H1 (cell line): ENCODE measurements at places on chromosomes 7 and 10. TPM values are rescaled to one million over a fixed set of nuclear protein-coding genes. Genes with fewer than 3 reads are reported as not detected.

Gene MRPS17
- total RNA-seq: 27.3 and 30.4 TPM in 2 replicates

Gene MUC12
- total RNA-seq: 7.0 and 7.7 TPM in 2 replicates

Gene CTAGE15
- total RNA-seq: 0.61 and 0.86 TPM in 2 replicates

Gene RSPH10B2
- total RNA-seq: 0.35 and 0.52 TPM in 2 replicates

Gene EEPD1
- 5.7 and 7.8 TPM in 2 replicates for total RNA-seq

DNA sequence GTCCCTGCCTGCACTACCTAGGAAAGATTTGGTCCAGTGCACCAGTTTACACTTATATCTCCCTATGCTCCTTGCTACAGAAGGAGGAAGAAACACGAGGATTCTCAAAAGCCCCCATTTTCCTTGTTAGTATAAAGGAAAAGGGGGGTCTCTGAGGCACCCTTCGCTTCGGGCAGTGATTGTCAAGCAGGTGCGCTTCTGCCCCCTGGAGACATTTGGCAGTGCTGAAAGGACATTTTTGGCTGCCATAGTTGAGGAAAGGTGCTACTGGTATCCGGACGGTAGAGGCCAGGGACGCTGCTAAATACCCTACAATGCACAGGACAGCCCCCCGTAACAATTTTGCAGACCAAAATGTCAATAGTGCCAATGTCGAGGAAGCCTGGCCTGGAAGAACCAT, 193.7 kb downstream of the GFRA1 start:
- no peak for DNase-seq

GRCh38 chr10:78458983-78459638, 425.4 kb downstream of the RPS24 start:
- no peak for DNase-seq

DNA sequence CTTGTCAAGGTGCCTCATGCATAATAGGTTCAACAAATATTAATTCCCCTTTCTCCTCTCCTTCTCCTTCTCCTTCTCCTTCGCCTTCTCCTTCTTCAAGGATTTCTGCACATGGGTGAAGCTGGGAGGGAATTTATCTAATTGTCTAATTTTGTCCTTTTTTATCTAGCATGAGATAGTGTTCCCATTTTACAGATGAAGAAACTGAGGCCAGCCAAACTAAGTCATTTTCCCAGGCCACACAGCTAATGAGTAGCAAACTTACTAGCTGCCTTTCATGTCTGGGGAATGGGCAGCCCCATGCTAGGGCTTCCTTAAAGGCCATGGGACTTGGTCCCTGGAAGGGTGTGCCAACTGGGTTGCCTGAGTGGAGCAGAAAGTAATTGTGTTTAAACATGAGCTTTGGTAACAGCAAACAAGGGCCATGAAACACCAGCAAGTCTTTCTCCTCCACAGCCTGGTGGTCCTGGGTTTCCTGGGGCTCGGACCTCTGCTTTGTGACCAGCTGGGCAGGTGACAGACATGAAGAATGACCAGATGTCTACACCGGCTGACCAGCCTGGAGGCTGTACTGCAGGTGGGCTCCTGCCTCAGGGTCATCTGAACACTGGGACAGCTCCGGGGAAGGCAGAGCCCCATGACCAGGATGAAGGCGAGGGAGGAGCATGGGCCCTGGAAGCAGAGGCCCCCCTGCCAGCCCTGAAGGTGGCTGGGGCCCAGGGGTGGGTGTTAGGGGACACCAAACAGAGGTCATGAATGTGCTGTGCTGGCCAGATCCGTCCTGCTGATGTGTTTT, 138.0 kb downstream of the PTPN20 start:
- DNase-seq: no peak

- DNase-seq: no peak
Observed at GRCh38 chr10:89163265-89163995, 43.7 kb downstream of the CH25H start.

GRCh38 chr10:71952745-71953144, 11.4 kb upstream of the CHST3 start:
- DNase-seq: no peak

GRCh38 chr7:139813689-139814088, 15.4 kb upstream of the TBXAS1 start:
- DNase-seq: no peak

GRCh38 chr10:75101416-75102251, 9.8 kb upstream of the SAMD8 start:
- DNase-seq: no peak

DNA sequence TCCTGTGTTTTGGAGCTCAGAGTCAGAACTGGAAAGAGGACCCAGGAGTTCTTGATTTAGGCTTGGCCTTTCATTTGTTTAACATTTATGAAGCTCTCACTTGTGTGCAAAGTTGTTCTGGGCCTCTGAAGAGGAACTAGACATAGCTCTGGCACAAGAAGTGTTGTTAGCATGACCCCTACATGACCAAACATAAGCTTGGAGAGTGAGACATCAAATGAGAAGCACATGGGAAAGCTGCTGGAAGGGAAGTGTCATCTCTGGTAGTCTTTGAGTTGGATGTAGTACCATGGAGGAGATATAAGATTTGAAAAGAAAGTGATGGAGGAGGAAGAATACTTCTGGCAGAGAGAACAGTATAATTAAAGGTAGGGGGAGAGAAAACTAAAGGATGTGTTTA, 370.1 kb downstream of the ADRA2A start:
- no peak for DNase-seq

GRCh38 chr10:70576803-70577517, 25.6 kb downstream of the PRF1 start:
- no peak for DNase-seq

DNA sequence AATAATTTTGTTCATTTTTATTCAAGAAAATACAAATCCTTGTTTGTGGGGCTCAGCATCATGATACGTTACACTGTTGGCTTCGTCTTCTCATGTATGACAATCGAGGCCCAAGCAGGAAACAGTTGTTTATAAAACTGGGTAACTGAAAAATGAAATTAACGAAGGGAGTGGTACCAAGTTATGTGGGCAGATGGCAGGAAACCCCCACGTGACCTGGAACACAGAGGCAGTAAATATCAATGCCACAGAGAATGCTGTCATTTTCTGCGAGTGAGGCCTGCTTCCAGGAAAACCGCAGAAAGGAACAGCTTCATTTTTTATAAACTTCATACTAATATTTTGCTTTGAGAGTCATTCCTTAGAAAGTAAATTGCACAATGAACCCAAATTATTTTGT, 201.0 kb upstream of the ADARB2 start:
- no peak for DNase-seq

DNA sequence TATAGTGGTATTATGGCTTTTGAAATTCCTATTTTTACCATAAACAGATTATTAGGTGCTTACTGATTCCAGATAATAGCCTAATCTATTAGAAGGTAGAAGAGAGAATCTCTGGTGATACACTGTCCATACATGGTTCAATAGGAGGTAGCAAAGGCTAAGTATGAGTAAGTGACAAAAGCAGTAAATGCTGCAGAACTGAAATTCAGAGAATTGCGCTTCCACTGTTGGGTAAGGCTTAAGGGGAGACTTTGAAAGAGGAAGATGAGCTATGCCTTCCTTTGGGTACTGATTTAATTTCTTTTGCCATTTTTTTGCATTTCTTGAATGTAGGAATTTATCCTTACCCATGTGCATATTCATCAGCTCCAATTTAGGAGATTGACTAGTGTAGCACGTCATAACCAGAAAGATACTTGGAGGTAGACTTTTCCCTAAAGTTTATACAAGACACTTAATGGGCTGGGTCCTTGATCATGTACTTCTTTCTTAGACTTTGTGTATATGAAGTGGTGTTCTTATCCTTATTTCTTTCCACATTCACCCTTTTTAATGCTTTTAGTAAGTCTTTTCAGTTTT, 15.3 kb downstream of the MKLN1 start:
- no peak for DNase-seq

GRCh38 chr10:90939116-90939515, 18.2 kb upstream of the ANKRD1 start:
- DNase-seq: no peak

DNA sequence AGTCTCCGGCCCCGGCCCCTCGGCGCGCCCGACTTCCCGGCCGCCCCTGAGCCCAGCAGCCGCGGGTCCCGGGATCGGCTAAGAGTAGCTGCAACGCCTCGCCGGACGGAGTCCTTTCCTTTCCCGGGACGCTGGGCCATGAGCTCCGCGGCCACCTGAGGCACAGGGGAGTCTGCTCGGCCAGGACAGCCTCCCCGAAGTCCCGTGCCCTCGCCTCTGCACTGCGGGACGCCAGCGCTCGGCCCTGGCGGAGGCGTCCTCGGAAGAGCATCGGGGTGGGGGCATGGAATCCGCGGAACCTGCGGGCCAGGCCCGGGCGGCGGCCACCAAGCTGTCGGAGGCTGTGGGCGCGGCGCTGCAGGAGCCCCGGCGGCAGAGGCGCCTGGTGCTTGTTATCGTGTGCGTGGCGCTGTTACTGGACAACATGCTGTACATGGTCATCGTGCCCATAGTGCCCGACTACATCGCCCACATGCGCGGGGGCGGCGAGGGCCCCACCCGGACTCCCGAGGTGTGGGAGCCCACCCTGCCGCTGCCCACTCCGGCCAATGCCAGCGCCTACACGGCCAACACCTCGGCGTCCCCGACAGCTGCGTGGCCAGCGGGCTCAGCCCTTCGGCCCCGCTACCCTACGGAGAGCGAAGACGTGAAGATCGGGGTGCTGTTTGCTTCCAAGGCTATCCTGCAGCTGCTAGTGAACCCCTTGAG, 502 bp downstream of the SLC18A3 start:
- DNase-seq: peak; percentile 71

GRCh38 chr10:97393034-97393573, 8.0 kb downstream of the RRP12 start:
- no peak for DNase-seq

DNA sequence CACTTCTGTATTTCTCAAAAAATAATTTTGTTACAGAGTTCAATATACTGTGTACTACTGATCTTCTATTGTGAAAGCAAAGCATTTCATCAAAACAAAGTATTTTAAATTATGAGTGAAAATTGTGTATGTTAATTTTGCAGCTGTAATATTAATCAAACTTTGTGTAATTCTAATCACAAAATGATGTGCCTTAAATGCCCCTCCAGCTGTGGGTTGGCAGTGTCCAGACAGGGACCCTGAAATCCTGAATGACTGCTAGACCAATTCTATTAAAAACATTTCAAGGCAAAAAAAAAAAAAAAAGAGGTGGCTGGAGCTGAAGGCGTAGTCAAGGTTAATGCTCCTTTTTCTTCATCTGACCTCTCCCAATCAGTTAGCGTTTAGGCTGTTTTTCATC, 36.2 kb downstream of the SCD start:
- no peak for DNase-seq
